ENCODE measurements at places on chromosomes 5 and 9.

DNA sequence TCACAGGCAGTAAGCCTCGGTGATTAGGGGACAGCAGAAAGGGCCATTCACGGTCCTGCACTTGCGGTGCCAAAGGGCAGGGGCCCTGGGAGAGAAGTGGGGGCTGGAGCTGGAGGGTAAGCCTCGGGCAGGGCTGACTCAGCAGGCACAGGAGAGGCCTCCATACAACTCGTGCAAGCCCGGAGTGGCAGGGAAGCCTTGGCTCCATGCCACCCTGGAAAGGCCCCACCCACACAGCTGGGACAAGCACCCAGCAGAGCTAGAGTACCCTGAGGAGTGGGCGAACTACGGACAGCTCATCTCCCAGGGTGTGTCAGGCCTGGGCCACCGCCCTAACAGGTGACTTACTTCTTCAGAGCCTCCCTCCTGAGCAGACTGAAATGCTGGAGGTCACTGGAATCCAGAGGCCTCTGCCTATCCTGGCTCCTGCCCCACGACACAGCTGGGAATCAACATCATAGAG, 5.6 kb upstream of the CAMK2A start:
- DNase-seq: peak; percentile 84

DNA sequence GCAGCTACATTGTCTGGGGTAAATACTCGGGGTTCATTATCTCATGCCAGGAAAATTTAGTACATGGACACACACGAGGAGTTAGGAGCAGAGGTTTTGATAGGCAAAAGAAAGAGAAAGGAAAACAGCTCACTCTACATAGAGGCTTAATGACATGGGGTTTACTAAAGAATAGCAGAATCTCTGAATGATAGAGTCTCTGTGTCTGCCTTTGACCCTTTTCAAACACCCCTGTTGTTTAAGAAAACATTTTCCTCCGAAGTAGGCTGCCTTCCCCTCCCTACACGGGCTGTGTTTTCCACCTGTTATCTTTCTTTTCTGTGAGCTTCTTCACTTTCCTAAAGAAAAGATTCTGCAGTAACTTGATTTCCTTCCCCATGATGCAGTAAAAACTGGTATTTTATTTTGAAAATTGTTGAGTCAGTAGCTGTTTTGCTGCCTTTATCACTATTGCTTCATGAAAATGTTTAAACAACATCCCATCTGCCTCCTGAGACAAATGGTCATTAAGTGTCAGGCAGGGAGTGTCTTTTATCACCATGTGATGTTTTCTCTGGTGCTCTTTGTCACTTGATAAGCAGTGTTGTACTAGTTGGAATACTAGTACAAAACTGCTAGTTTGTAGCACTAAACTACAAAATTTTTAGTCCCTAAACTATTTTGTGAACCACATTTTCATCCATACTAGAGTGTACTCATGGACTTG, 76.6 kb downstream of the PPIC start:
- DNase-seq: no peak

- no peak for DNase-seq
These were observed 840.3 kb upstream of the SEMA6A start for GRCh38 chr5:117414926-117415325.

DNA sequence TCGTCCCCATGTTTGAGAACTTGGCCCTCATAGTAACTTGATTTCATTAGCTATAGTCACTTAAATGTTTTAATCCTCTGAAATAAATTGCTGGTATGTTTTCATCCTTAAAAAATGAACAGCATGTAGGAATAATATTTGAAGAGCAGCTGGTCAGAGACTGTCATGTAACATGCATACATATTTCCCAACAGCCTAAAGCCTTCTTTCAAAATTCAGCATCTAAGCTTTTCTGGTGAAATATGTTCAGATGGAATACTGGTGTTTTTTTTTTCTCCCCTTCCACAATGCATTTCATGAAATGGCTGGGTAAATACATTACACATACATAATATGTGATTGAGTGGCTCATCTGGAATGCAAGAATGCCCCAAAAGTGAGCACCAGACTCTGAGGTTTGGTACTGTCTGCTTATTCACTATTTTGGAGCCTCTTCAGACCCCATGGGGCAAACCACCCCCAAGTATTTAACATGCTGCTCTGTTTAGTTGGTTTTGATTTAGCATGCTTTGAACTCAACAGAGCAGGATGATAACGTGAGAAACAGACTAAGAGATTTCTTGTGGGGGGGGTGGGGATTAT, 94.0 kb downstream of the SMARCA2 start:
- DNase-seq: no peak

GRCh38 chr5:156356238-156356637, 29.3 kb downstream of the SGCD start:
- DNase-seq: no peak

DNA sequence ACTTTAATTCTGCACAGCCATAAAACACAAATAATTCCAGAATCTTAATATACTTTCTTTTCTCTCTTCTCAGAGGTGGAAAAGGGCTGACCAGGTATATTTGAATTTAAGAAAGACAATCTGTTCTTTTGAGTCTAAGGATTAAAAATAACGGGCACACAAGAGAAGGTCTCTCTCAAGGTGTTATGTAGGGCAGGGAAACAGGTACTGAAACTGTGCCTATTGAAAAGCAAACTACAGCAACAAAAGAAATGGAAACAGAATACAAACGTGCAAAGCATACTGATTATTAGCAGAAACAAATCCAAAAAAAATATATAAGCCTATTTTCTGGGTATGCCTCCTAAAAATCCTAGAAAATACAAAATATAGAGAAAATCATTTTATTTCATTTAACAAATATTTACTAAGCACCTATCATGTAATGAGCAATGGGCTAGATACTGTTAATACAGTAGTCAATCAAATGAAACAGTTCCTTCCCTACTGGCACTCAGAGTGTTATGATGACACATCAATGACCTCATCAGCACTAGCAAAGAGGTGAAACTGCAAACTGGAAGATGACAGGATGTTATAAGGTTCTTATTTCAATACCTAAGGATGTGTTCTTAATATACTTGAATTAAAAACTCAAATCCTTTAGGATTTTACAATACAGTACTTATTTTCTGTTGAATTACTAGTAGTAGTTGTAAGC, 87.7 kb downstream of the AUH start:
- peak; percentile 42 for DNase-seq

DNA sequence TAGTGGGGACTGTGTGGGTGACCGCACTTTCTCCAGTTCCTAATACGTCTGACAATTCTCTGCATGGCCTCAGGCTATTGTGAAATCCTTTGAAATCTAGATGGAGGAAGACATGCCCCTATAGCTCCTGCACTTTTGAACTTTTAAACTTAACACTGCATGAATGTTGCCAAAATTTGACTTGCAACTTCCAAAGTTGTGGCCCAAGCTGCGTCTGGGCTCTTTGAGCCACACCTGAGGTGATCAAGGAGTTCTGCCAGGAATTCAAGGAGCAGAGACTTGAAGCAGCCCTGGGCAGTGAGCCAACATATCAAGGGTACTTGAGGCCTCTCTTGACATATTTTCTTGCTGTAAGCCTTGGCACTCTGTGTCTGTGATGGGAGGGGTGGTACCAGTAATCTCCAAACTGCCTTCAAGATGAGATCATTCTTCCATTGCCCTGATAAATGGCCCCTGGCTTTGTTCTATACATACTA, 1336.1 kb upstream of the CDH9 start:
- DNase-seq: no peak

DNA sequence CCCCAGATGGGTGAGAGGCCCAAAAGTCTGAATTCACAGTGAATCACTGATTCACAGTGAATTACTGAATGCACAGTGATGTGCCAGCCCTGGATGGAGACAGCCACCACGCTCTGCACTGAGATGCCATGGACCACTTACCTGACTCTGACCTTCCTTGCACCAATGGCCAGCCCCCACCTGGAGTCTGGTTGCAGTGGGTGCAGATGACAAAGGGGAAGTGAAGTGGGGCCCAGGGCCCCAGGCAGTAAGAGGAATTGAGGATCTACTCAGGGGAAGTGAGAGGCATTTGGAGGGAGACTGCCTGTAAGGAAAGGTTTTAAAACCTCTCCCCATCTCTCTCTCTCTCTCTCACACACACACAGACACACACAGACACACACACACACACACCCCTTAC, 412.1 kb downstream of the CYLC2 start:
- no peak for DNase-seq

DNA sequence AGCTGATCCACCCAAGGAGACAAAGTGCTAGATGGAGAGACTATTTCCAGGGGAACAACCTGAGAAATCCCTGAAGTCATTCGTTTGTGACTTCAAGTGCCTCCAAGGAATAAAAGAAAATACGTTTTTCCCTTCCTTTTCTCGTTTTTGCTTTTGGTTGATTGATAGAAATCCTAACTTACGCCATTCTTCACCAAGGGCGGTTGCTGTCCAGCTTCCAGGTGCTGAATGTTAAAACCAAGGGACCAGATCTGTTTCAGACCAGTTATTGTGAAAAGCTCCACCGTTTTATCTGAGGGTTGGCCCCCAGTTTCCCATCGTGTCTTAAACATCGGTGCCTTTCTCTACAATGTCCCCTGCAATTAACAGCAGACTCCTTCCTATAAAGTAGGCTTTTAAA, 600.7 kb upstream of the SGCD start:
- no peak for DNase-seq

DNA sequence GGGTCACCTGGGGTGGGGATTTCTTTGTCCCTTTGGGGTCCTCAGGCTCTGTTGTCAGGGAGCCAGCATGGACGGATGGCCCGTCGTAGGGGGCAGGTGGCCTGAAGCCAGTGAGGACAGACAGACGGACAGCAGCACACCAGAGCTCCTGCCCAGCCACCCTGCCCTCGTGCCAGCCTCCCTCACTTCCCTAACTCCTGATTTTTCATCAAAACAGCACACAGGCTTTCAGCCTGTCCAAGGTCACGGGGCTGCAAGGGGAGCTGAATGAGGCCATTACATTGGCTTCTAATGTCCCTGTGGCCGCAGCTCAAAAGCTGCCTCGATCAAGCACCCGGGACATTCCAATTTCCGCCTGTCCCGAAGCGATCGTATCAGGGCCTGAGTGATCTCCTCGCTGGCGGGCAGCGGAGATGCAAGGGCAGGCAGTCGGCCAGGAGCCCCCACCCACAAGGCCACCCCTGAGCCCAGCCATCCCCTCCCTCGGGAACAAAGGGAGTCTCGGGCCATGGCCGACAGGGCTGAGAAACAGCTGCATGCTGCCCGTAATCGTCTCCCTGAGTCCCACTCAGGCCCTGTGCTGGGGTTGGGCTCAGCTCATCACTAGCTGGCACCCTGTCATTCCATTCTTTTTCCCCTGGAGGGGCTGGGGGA, 50.5 kb upstream of the RNU6ATAC start:
- no peak for DNase-seq

- no peak for DNase-seq
These were observed 157.7 kb downstream of the CEP120 start for GRCh38 chr5:123265551-123265950.

DNA sequence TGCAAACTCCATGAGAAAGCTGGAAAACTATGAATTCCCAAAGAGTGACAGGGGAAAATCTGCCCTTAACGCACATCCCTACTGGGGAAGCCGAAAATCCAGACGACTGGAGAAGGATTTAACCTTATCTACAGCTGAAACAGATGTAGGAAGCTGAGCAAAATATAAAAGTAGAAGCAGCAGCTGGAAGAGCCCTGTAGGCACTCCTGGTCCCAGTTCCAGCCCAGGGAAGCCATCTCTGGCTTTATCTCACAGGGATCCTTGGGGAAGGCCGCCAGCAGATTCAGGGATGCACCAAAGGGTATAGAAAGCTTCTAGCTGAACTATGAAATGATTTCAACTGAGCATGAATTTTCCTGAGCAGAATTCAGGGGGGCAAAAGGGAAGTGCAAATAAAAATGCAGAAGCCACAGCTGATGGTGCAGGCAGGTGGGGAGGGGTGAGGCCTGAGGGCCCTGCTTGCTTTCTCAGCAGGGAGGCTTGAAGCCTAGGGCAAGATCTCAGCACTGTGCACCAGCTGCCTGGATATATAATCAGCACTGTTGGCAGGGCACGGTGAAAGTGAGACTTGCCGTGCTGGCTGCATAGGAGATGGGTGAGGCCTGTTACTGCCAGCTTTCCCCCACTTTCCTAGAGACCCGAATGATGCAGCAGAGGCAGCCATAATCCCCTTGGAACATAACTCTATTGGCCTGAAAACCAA, 2019.5 kb upstream of the NUDT12 start:
- no peak for DNase-seq

DNA sequence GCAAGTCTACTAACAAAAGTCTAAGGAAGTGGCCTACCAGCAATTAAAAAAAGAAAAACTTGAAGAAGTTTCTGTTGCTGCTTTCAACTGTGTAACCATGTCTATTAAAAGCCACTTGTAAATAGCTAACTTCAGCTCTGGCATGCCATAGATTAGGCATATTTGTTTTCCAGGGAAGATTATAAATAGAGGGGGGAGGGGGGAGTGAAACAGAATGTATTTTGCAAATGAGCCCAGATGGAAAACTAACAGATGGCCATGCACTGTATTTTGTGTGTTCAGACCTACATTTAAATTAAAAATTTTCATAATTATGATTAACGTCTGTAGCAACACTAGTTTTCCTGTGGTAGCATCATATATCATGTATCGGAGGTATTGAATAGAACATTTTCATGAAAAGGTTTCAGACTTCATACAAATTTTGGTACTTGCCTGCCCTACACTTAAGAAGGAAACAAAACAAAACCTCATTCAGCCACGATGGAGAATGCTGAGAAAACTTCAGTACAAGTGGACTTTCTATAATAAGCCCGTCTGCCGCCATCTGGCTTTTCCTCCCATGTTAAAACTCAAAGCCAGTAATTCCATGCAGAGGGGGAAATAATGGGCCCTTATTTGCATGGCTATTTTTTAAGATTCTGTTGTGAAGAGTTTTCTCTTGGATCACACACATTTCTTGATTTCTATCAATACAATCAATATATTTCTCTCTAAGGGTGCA, 220.4 kb upstream of the SMARCA2 start:
- no peak for DNase-seq

DNA sequence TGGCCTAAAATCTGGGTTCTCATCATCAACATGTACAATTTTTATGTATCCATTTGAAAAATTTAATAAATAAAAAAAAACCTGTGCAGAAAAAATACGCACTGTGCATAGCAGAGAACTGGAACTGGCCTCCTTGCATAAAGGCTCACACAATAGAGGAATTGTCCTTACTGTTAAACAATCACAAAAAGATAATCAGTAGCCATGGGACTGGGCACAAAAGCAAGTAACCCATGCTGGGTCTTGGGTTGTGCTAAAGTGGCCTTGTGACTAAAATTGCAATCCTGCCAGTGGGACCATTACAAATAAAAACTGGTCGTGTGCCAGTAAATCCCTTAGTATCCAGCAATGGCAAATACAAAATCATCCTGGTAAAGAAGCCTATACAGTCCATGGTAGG, 1646.6 kb downstream of the MAT2B start:
- DNase-seq: no peak

DNA sequence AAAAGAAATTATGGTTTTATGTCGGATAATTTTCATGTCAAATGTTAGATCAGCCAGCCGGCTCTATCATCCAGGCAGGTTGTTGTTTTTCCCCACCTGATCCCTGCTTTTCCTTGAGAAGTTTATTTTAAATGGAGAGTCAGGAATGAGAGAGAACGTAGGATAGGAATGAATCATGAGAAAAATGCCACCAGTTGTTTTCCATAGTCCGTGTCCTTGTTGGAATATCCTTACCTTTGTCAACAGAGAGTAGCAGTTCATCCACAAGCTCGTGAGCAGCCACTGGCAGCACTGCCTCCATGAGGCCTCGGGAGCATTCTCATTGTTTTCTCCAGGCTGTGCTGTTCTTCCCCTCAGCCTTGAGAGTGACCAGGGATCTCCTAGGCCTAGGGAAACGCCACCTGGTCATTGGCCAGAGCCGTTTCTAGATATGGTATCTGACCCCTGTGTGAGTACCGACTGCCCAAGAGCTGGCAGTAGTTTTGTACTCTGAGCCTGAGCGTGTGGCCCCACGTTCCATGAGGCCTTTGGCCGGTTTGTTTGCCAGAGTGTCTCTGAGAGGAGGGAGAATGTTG, 293.3 kb downstream of the FANCC start:
- no peak for DNase-seq

Measured in inflammatory macrophage (primary cell).